Choroid plexus epithelial cell (primary cell): ENCODE measurements at places on chromosomes 7 and 10.

GRCh38 chr10:95355301-95355700 lies 64.5 kb upstream of the PDLIM1 start:
- DNase-seq, result peak; percentile 64

GRCh38 chr10:63083904-63084689 lies 49.0 kb upstream of the NRBF2 start:
- peak; percentile 93 for DNase-seq

GRCh38 chr7:158028971-158029370 lies 558.7 kb downstream of the PTPRN2 start:
- no peak for DNase-seq

DNA sequence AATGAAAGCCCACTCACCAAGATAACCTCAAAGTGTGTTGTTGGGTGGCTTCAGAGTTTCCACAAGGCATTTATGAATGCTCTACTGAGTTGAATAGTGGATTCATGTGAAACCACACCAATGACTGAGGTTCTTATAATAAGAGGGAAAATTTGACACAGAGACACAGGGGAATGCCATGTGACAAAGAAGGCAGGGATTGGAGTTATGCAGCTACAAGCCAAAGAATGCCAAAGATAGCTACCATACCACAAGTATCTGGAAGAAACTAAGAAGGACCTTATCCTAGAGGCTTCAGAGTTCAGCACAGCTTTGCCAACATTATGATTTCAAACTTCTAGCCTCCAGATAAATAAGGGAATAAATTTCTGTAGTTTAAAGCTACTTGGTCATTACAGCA lies 68.0 kb upstream of the PCDH15 start:
- DNase-seq, result peak; percentile 4
